ENCODE measurements at places on chromosomes 6 and 20.

- no peak for DNase-seq
Measured at GRCh38 chr6:170082067-170082466, 208.8 kb downstream of the DLL1 start.

DNA sequence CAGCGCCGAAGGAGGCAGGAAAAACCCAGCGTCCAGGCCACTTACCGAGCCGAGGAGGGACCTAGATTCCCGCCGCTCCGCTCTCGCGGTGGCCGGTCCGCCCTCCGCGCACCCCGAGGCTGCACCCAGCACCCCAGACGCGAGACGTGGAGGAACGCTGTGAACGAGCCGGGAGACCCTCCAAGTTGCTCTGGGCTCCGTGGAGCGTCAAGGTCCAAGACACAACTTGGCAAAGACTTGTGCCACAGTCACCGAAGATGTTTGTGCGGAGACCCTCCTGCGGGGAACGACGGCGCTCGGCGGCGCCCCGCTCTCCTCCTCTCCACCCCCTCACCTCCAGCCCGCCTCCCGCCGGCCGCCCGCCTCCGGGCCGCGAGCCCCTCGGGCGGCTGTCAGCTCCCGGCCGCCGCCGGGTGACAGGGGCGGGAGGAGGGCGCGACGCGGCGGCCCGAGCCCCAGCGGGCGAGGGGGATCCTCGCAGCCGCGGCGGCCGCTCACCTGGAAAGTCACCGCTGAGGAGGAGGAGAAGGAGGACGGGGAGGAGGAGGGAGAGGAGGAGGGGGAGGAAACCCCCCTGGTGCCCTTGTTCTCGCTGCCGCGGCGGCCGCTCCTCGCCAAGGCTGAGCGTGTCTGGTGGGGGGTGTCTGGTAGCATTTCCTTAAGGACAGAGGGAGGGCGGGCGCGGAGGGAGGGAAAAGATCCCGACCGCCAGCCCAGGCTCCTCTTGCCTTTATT, 637 bp upstream of the HIVEP2 start:
- DNase-seq = peak; percentile 34

DNA sequence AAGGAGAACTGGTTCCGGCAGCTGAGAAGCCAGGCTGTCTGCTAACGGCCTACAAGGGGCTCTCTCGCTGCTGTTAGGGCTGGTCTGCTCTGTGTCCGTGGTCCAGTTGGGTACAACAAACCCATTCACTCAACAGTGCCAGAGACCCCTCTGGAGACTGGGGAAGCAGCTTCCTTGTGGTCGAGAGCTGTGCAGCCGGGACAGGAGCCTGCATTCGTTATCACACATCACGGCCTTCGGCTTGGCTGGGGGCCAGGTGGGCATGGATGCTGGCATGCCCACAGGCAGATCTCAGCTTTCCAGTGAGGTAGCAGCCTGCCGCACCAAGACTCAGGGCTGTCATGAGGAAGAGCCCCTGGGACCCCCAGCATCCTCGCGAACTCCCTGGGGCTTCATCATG, 124.7 kb downstream of the PREX1 start:
- DNase-seq = no peak

DNA sequence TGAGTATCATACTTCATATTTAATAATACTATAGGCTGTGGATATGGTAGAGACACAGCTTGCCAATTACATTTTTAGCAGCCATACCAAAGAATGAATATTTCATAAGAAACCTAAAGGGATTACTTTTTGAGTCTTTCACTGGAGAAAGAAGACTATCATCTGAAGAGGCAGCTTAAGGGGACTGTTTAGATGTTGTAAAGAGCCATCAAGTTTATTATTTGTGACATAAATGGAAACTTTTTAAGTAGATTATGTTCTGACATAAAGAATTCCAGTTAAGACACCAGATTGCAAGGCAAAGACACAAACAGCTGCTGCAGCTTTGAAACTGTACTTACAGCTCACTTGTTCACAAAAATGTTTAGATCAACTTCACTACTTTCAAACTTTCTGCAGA, 429.4 kb downstream of the TFAP2A start:
- DNase-seq = no peak

GRCh38 chr6:3388786-3389185, 68.1 kb downstream of the SLC22A23 start:
- DNase-seq = no peak

DNA sequence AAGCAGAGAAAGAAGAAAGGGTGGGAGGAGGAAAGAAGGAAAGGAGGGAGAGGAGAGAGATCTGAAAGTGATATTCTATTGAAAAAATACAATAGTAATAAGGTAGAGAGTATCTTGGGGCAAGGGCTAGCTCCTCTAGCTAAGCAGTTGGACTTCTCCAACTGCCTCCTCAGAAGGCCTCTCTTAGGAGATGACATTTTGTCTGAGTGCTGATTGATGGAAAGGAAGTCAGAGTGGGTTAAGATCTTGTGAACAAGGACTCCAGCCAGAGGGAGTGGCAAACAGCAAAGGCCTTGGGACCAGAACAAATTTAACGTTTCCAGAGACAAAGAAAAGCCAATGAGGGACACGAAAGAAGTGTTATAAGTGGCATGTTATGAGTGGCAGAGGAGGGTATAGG, 111.8 kb upstream of the TNFAIP3 start:
- DNase-seq = no peak

GRCh38 chr20:22905658-22906057, 129.5 kb upstream of the SSTR4 start:
- no peak for DNase-seq

DNA sequence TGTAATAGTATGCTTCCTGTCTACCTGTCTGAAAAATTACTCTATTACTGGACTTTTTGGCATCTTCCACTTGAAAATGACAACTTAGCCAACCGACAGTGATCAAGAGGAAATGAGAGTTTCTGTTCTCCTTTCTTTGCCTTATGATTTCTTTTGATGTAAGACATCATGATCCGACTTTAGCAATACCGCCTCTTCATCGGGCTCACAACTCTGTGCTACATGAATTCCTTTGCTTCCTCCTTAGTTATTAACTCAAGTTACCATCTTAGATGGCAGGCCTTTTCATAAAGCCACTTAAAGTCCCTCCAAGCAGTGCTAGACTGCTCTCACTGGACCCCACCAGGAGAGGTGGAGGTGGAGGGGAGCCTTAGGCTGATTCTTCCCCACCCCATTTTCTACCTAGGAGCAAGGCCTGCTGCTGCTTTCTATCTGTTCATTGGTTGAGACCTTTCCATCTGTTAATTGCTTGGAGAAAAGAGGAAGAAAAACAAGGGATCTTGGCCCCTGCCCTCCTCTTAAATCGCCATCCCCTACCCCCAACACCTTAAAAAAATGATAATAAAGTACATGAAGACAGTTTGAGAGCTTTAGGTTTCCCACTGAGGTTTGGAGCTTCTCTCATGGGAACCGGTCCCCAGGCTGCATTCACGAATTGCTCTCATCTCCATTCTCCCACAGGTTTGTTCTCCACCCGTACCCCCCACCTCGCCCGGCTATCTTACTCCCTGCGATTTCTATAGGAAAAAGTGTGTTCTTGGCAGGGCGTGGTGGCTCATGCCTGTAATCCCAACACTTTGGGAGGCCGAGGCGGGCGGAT, 21.6 kb upstream of the MCM3 start:
- no peak for DNase-seq

All from bronchial epithelial cell (primary cell).